Activated CD4-positive, alpha-beta T cell treated with anti-CD3 and anti-CD28 coated beads, Interleukin-2, amount 50 U/mL, for 24 hours (primary cell): ENCODE measurements at places on chromosomes 13 and 19.

DNA sequence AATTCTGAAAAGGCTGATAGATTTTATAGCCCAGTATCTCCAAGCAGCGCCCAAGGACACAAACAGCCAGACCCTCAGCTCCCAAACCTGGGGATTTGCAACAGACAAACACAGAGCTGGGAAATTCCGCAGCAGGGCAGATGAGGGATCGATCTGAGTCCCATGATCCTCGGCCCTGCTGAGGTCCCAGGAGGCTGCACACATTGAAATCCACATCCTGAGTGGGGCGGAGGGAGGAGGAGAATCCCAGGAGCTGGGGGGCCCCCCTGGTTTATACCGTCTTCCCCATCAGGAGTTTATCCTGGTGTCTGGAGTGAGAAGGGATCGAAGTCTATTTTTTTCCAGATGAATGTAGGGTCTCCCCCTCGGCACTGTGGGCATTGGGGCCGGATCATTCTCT is 49.3 kb downstream of the GNG7 start:
- no peak for DNase-seq

DNA sequence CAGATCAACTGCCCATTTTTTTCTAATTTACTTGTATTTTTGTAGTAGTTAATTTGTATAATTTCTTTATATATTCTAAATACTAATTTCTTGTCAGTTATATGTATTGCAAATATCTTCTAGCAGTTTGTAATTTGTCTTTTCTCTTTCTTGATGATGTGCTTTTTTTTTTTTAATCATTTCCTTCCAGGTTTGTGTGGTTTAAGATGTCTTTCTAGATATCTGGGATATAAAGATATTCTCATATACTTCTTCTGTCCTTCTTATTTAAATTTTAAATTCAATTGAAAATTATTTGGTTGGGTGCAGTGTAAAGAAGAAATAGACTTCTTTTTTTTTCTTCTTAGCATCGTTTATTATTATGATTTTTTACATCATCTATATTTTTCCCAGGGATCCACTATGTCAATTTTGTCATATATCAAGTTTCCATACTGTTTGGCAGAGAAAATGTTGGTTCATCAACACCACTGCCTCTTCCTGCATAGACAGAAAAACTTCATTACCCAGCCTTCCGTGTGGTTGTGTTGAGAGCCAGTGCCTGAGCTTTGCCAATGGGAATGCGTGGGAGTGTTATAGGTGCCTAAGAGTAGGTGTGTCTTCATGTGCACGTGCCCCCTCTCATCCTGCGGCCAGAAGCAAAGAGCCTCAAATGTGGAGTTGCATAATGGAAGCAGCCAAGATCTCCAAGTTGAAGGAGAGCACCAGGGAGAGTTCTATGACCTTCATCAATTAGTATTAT is 15.8 kb downstream of the CPB2 start:
- DNase-seq, result no peak

GRCh38 chr13:35765941-35766340 is 289.5 kb upstream of the MAB21L1 start:
- no peak for DNase-seq

DNA sequence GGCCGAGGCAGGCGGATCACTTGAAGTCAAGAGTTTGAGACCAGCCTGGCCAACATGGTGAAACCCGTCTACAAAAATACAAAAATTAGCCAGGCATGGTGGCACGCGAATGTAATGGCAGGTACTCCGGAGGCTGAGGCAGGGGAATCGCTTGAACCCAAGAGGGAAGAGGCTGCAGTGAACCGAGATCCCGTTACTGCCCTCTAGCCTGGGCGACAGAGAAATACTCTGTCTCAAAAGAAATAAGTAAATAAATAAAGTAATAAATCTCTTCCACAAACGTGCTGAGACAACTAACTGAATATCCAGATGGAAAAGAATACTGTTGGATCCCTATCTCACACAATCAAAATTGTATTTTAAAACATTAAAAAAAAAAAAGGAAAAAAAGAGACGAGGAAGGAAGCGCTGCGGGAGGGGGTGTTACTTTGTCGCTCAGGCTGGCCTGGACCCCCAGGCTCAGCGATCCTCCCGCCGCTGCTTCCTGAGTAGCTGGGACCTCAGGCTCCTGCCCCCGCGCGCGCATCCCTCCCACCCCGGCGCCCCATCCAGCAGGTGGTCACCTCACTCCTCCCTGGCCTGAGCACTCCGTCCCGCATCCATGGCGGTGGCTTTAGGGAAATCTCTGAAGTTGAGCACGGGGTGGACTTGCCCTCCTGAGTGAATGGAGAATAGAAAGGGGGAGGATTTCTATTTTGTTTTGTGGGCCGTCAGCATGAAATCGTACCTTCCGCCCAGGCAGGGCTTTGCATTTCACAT is 628 bp upstream of the ZNF813 start:
- no peak for DNase-seq
